ENCODE measurements at places on chromosomes 16 and 17. TPM values are rescaled to one million over a fixed set of nuclear protein-coding genes. Genes with fewer than 3 reads are reported as not detected.

The CCL3 gene
- total RNA-seq = not detected

The SLC6A2 gene
- not detected for total RNA-seq

The TBC1D3B gene
- total RNA-seq = 2.4 TPM

The CRYBA1 gene
- not detected for total RNA-seq

The CA5A gene
- not detected for total RNA-seq

The SAT2 gene
- 76.2 TPM for total RNA-seq

The SGSM2 gene
- total RNA-seq = 43.4 TPM

The PYY gene
- not detected for total RNA-seq

The CTRB1 gene
- total RNA-seq = not detected

The NHLRC4 gene
- 0.25 TPM for total RNA-seq

The CACNG1 gene
- total RNA-seq = not detected

The CD7 gene
- 0.36 TPM for total RNA-seq

The ATP2C2 gene
- 0.09 TPM for total RNA-seq

The MILR1 gene
- 1.0 TPM for total RNA-seq

The HOXB4 gene
- total RNA-seq = 0.12 TPM

The MRC2 gene
- total RNA-seq = 35.6 TPM

The BCL6B gene
- total RNA-seq = not detected

The ZG16 gene
- total RNA-seq = not detected

The ORAI3 gene
- 13.9 TPM for total RNA-seq

The SLC52A1 gene
- 0.41 TPM for total RNA-seq

The SOX15 gene
- total RNA-seq = 0.18 TPM

The GPRC5B gene
- 24.6 TPM for total RNA-seq

The ABCC11 gene
- 0.20 TPM for total RNA-seq

The TERB1 gene
- total RNA-seq = not detected

The TOM1L1 gene
- total RNA-seq = 39.6 TPM

The KRT33A gene
- total RNA-seq = not detected

The TMEM114 gene
- not detected for total RNA-seq

The WFIKKN1 gene
- total RNA-seq = 0.17 TPM

The C17orf107 gene
- total RNA-seq = 0.30 TPM

The P3H4 gene
- total RNA-seq = 31.7 TPM

The ZNF830 gene
- 14.0 TPM for total RNA-seq

The CSH1 gene
- total RNA-seq = not detected

The HBQ1 gene
- 6.9 TPM for total RNA-seq

The COX6A2 gene
- not detected for total RNA-seq

The WFDC1 gene
- not detected for total RNA-seq

The ACSM2A gene
- total RNA-seq = not detected
